ENCODE measurements at places on chromosomes 6 and 20. TPM values are rescaled to one million over a fixed set of nuclear protein-coding genes. Genes with fewer than 3 reads are reported as not detected.

GRCh38 chr20:6489361-6490171, 277.9 kb upstream of the BMP2 start:
- no peak for DNase-seq

OSBPL2 gene
- 59.5 TPM for total RNA-seq

DNA sequence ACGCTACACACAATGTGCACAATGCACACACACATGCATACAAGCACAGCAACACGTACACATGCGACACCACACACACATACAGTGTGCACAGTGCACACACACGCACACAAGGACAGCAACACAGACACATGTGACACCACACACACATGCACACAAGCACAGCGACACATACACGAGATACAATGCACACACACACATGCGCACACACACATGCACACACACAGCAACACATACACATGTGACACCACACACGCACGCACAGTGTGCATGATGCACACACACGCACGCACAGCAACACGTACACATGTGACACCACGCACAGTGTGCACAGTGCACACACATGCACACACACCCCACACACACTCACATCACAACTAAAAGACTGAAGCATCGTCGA, 327.3 kb downstream of the THBS2 start:
- no peak for DNase-seq

GRCh38 chr20:9301129-9302090, 213.0 kb upstream of the LAMP5 start:
- DNase-seq = no peak

GDAP1L1 gene
- total RNA-seq = 0.38 TPM

- DNase-seq = no peak
These were observed 76.8 kb upstream of the ARMC2 start for GRCh38 chr6:108771421-108771820.

- no peak for DNase-seq
These were observed 29.2 kb downstream of the NOX3 start for GRCh38 chr6:155426408-155426945.

GABBR1 gene
- total RNA-seq = 19.0 TPM

DNA sequence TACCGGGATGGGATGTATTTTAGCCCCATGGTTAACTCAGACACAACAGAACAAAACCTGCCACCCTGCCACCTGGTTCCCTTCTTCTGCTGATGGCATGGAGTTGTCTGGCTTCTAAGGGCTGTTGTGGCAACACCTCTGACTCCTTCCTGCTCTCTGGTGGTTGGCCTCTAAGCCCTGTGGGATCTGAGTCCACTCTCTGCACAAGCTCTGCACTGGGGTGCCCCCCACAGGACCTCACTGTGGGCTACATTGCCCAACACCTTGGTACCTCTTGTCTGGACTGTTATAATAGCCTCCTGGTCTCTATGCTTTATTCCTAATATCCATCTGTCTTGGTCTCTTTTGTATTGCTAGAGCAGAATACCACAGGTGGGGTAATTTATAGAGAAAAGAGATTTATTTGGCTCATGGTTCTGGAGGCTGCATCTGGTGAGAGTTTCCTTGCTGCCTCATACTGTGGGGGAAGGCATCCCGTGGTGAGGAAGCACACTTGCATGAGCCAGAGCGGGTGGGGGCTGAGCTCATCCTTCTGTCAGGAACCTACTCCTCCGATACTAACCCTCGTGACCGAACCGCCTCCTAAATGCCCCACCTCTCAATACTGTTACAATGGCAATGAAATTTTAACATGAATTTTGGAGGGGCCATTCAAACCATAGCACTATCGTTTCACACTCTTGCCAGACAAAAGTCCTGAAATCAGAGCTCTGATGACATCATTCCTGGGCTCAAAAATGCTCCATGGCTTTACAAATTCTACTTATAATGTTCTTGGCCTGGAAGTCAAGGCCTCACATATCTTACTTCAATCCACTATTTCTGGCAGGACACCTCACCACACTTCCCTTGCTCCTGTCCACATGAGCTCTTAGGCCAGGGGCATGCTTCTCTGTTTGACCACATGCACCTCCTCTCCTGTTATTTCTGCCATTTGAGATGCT, 127.2 kb downstream of the PAX1 start:
- DNase-seq = no peak
